ENCODE measurements at places on chromosomes 1 and 21.
A peak's percentile ranks its signal among the peaks of the same experiment; 100 is the strongest.

GRCh38 chr1:234549447-234550021 lies 60.4 kb downstream of the IRF2BP2 start:
- DNase-seq = no peak

- no peak for DNase-seq
Observed at GRCh38 chr1:115952547-115952946, 23.8 kb upstream of the SLC22A15 start.

DNA sequence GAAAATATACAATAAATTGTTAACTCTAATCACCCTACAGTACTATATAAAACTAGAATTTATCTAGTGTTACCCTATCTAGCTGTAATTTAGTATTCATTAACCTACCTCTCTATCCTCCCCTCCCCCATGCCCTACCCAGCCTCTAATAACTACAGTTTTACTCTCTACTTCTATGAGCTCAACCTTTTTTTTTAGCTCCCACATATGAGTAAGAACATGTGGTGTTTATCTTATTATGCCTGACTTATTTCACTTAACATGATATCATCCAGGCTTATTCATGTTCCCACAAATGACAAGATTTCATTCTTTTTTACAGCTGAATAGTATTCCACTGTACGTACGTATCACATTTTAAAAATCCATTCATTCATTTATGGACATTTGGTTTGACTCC lies 46.0 kb upstream of the WARS2 start:
- DNase-seq = no peak

DNA sequence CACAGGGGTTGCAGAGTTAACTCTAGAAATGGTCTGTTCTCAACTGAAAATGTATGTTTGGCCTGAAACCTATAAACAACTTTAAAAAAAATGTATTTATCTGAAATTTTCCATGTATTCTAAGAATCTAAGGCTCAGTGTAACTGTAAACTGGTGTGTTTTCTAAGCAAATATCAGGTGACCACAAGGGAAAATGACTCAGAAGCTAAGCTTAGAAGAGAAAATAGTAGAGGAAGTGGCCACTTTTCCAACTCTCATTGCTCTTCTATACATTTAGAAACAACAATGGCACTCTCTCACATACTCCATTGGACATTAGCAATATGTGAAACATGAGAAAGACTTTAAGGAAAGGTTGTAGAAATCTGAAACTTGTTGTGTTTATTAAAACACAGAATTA lies 7.5 kb downstream of the TNFSF18 start:
- peak; percentile 64 for DNase-seq

GRCh38 chr1:78153092-78153736 lies 107.4 kb downstream of the GIPC2 start:
- DNase-seq = no peak

GRCh38 chr21:45308194-45309068 lies 20.7 kb upstream of the POFUT2 start:
- no peak for DNase-seq

GRCh38 chr1:177799746-177800145 lies 170.1 kb downstream of the SEC16B start:
- DNase-seq = no peak

DNA sequence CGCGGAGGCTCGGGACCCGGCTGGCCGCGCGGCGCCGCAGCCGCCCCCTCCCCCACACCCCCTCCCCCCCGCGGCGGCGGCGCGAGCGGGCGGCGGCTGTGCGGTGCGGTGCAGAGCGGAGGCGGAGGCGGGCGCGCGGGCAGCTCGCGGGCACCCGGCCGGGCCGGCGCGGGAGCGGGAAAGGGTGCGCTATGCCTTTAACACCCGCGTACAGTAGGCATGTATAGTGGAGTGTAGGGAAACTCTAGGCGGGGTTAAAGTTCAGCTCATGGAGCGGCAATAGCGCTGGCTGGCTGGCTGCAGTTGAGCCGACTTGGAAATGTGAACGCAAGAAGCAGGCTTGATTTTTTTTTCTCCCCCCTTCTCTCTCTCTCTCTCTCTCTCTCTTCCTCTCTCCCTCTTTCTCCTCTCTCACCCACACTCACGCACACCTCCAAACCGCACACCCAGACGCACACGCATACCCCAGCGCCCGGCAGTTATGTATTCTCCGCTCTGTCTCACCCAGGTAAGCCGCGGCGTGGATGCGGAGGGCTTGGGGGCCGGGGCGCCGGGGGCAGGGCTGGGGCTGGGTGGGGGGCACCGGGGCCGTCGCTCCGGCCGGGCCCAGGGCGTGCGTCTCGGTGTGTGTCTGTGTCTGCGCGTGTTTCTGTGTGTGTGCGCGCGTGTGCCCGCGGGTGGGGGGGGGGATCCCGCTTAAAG lies at the start of gene NFIA:
Gene NFIA, plus strand, starts transcription at position 251 of the 702 bp plus-strand sequence.
- DNase-seq = peak; percentile 32

DNA sequence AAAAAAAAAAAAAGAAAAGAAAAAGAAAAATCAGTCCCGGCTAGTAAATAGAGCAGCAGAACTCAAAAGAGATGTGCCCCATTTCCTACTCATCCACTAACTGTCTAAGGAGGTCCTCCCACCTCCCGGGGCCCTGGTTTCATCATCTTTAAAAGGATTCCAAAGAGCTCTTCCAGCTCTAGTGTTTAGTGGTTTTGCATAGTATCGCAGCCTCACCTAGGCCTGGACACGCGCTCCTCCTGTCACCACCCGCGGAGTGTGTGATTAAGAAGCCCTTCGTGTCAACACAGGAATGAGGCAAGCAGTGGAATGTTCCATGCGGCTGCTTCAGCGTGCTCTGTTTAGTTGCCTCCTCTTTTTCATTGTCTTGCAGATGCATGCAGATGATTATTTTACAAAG lies 49.0 kb downstream of the LBR start:
- no peak for DNase-seq

DNA sequence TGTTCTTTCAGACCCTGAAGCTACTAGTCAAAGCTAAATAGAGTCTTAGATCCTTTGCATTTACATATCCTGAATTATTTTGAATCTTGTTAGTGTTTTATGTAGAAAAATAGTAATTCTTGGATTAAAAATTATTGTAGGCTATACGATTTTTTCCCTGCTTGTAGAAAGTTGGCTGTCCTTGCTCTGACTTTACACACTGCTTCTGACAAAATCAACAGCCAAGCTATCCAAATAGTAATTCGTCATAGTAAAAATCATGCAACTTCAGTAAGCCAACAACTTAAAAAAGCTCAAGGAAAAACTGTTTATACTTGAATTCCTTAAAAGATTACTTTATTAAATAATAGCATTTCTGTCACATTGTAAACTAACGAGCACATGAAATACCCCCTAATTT lies 7.5 kb upstream of the KRTAP23-1 start:
- no peak for DNase-seq

DNA sequence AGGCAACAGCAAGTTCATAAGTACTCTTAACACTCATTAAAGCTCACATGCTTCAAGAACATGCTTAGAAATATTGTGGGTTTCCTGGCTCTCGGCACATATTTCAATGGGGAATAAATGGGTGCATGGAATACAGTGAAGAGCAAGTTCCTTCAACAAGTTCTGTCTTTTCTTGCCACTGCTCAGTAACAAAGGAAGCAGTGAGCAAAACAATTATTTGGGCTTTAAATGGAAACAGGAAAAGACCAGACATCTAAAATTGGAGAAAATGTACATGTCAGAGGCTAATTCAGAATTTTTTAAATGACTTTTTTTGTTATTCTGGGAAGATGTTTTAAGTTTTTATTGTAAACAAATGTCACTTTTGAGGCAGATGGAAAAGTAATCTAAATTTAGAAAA lies 478.7 kb downstream of the SETD4 start:
- DNase-seq = no peak

- no peak for DNase-seq
Observed at GRCh38 chr1:47950471-47950870, 46.7 kb downstream of the TRABD2B start.

DNA sequence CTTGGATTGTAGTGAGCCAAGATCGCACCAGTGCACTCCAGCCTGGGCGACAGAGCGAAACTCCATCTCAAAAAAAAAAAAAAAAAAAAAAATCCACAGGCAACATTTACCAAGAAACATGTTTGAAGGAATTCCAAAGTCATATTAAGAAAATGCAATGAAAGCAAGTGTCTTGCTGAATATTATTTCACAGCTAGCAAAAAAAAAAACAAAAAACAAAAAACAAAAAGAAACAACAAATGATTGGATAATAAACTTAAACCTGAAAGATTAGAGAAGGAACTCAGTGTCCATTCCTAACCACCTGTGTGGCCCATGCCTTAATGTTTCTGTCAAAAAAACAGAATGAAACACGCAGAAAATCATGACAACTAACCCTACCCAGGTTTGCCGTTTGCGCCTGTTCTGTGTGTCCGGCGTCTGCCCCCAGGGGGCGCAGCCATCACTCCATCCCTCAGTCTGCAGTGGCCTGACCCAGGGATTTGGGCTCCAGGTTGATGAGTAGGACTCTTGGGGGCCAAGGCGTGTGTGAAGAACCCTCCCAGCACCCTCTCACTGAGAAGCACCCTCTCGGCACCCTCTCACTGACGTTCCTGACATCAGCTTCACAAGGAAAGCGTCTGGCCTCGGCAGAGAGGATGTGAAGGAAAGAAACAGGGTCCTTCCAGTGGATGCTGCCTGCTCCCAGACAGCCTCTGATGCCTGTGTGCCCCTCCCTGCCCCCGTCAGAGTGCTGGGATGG lies 19.2 kb upstream of the PTTG1IP start:
- no peak for DNase-seq

DNA sequence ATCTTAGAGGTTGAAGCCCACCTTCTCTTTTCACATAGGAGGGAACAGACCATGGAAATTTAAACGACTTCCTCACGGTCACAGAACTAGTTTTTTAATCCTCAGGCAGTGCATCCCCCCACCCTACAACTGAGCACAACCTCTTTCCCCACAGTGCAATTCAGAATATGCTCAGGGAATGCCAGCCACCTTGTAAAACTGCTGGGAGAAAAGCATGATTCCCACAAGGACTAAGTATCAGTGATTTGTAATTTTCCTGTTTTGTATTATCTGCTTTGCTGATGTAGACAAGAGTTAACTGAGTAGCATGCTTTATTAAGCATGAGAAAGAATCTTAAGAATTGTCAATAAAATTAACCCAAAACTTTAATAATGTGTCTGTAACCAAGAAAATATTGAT lies 23.8 kb downstream of the TMEM50A start:
- DNase-seq = no peak

DNA sequence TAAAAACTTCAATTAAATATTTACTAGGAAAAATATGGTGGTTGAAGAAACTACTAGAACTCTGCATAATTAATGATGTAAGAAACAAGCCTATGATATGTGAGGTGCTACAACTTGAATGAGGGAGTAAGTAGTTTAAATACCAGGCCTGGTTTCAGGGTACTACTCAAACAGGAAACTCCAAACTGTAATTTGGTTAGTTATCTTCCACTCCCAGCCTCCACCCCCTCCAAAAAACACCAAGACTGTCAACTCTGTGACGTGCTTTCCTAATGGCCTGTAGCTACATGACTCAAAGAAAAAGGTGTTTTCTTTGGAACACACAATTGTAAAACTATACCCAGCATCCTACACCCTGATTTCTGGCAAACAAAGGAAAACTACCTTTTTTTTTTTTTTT lies 55.9 kb upstream of the RCC1 start:
- no peak for DNase-seq

- DNase-seq = no peak
Observed at GRCh38 chr1:49297783-49298182, 521.1 kb upstream of the BEND5 start.

DNA sequence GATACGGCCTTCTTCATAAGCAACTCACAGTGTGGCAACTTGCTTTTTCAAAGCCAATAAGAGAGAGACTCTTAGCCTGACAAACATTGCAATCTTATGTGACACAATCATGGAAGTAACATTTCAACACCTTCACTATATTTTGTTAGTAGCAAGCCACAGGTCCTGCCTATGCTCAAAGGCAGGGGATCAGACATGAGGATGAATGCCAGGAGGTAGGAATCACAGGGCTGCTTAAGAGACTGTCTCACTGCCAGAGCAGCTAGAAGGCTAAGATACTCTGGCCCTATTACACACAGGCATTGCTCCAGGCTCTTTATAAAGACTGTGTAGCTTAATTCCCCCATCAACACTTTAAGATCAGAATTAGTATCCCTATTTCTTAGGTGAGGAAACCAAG lies 236.2 kb upstream of the KAZN start:
- no peak for DNase-seq

- no peak for DNase-seq
Observed at GRCh38 chr1:87296206-87296605, 32.5 kb upstream of the LMO4 start.

DNA sequence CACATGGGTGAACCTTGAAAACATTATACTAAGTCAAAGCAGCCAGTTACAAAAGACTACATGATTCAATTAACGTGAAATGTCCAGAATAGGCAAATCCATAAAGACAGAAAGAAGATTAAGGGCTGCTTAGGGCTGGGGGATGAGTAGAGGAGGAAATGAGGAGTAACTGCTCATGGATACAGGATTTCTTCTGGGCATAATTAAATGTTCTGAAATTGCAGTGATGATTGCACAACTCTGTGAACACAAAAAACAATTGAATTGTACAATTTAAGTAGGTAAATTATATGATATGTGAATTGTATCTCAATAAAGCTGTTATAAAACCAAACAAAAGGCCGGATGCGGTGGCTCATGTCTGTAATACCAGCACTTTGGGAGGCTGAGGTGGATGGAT lies 52.2 kb downstream of the RERE start:
- no peak for DNase-seq

DNA sequence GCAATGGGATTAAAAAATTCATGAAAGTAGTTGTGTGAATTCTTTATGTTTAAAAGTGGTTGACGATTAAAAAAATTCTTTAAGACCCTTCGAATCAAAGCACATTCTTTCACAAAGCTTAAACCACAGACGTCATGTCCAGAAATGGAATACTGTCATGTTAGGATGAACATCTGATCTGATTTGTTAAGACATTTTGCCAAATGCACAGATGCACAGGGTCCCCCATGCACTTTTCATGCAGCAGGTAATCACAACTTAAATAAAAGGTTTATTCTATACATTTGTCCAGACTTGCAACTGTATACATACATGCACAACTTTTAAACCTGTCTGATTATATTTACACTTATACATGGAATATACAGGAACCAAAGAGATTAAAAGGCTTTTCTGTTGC lies 103.3 kb downstream of the NRIP1 start:
- no peak for DNase-seq

GRCh38 chr1:9086796-9087195 lies 17.4 kb upstream of the SLC2A5 start:
- no peak for DNase-seq

DNA sequence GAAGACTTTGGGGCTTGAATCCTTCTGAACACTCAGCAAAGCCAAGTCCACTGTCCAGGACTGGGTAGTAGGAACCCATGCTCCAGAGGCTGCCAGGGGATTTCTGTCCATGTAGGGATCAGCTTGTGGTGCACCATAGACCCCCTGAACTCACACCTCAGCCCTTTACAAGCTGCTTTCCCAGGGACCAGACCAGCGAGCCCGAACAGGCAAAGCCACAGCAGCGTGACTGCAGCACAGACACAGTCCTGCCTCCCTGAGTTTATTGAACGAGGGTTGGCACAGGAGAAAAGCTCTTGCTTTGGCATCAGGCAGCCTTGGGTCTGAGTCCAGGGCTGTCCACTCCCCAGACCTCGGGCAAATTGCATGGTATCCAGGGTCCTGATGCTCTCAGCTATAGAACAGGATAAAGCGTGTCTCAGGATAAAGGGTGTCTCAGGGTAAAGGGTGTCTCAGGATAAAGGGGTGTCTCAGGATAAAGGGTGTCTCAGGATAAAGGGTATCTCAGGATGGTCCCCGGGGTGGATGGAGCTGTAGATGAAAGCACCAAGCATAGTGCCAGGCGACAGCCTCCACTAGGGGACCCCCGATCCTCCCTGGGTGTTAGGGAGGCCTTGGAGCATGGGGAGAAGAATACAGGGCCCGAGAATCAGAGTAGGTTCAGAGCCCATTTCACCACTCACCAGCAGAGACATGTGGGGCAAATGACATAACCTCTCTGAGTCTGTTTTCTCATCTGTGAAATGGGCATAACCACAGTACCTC lies 648.8 kb downstream of the NPHP4 start:
- DNase-seq = no peak

All from SW 1271 (cell line).